ENCODE measurements at places on chromosomes 11 and 22.
A peak's percentile ranks its signal among the peaks of the same experiment; 100 is the strongest.

- DNase-seq, result no peak
Observed at GRCh38 chr11:113979431-113979830, 4.5 kb downstream of the HTR3A start.

DNA sequence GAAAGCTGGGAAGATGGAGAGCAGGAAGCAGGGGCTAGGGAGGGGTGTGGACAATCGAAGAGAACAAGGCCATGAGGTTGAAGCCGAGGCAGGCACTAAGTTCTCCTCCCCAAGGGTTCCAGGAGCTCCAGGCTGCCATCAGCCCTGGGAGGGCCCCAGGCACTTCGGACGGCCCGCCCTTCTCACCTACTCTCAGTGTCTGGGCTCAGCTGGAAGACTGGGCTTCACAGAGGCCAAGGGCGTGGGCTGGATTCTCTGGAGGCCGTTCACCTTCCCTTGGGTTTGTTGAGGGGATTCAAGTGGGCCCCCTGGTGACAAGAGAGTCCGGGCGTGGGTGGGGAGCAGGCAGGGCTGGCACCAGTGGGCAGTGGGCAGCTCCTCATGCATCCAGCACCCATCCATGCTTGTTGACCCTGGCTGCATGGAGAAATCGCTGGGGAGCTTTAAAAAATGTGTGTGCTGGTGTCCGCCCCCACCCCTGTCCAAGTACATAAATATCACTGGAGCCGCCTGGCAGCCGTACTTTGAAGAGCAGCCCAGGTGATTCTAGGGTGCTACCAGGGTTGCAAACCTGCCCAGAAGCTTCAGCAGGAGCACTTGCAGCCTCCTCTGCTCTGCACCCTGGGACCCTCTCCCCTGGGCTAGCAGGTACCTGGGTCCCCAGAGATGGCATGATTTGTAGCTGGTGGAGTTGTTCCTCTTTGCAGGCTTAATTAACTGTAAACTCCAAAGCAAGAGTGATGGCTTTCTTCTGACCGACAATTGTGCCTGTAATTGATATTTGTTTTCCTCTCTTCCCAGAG lies 74.3 kb downstream of the RTL6 start:
- peak; percentile 27 for DNase-seq

DNA sequence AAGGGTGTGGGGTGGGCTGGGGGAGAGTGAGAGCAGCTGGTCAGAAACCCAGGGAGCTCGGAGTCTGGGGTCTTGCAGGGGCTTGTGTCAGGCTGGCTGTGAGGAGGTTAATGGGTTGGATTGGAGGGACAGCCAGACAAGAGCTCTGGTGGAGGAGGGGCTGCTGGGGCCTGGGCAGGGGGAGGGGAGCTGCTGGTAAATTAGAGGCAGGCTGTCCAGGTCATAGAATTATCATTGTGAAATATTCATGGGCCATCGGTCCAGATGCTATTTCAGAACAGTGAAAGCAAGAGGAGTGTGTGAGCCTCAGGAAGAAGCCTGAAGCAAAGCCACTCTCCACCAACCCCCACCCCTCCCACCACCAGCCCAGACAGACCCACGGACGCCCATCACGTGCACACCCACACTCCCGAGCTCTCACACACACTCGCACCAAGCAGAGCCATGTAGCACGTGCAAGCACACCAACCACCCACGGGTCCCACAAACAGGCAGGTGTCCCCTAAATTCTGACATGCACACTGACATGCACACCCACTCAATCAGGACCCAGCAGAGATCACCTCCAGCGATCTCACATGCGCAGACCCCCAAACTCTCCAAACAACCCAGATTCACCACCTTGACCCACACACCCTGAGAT lies 18.8 kb downstream of the RTN4RL2 start:
- no peak for DNase-seq

DNA sequence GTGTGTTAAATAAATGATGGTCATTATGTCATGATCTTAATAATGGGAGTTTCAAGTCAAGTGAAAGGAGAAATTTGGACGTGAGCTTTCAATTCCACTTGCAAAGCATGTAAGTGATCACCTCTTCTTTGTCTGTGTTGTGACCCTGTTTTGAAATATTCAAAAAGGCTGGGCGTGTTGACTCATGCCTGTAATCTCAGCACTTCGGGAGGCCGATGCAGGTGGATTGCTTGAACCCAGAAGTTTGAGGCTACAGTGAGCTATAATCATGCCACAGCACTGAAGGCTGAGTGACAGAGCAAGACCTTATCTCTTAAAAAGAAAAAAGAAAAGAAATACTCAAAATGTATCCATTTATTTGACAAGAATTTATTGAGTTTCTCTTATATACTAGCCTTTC lies 32.9 kb upstream of the EED start:
- DNase-seq, result no peak

- peak; percentile 70 for DNase-seq
Observed at GRCh38 chr11:66861774-66862558, 5.1 kb downstream of the LRFN4 start.

- no peak for DNase-seq
Observed at GRCh38 chr11:75248924-75249256, 8.3 kb downstream of the TPBGL start.

DNA sequence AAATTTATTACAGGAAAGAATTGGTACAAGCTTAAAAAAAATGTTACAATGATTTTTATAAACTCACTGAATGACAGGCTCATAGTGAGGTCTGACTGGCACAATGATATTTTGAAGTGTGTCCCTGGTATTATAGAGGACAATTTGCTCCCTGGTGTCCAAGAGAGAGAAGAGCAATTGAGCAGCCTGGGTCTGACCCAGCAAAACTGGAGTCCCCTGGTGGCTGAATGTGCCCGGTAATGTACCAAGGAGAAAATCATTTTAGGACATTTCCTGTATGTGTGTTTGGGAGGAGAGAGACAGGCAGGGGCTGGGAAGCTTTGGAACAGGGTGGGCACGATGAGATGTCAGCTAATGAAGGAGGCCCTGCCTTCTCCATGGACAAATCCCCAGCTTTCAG lies 125.3 kb downstream of the APOL5 start:
- no peak for DNase-seq

DNA sequence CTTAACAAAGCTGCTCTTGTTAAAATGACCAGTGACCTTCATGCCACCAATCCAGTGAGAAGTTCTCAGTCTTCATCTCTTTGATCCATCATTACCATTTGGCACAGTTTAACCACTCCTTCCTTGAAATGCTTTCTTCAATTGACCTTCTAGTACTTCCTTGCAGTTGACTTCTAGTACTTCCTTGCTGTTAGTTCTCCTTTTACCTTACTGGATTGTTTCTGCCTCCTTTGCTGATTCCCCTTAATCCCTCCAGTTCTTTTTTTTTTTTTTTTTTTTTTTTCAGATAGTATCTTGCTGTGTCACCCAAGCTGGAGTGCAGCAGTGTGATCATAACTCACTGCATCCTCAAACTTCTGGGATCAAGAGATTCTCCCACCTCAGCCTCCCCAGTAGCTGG lies 66.0 kb upstream of the HORMAD2 start:
- no peak for DNase-seq

GRCh38 chr11:19849107-19849789 lies 136.6 kb downstream of the NAV2 start:
- DNase-seq, result no peak

GRCh38 chr11:22432291-22433093 lies 94.3 kb downstream of the SLC17A6 start:
- DNase-seq, result peak; percentile 54

DNA sequence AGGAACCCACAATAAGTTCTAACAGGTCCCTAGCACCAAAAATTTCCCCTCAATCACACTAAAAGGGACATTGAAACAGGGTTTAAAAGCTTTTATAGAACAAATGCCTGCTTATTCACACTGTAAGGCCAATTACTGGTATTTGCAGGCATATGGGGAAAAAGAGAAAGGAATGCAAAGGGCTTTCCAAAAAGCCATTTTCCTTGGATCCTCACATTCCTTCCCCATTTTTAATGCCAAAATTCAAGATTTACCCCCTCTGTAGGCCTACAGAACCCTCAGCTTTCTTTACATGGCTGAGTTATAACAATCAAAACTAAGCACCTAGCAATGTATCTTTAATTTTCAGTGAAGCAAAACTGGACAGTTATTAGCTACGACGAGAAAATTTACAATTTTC lies 102.0 kb downstream of the SBF2 start:
- DNase-seq, result no peak

DNA sequence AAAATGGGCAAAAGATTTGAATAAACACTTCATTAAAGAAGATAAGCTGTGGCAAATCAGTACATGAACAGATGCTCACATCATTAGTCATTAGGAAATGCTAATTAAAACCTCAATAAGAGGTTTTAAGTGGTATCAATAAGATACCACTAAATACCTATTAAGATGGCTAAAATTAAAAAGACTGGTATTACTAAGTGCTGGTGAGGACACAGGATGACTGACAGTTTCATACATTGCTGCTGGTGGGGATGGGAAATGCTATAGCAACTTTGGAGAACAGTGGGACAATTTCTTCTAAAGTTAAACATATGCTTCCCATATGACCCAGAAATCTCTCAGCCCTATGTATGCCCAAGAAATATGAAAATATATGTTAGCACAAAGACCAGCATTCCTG lies 69.2 kb downstream of the COMMD9 start:
- DNase-seq, result no peak

- DNase-seq, result peak; percentile 30
Observed at GRCh38 chr11:8332196-8332595, 68.5 kb upstream of the LMO1 start.

DNA sequence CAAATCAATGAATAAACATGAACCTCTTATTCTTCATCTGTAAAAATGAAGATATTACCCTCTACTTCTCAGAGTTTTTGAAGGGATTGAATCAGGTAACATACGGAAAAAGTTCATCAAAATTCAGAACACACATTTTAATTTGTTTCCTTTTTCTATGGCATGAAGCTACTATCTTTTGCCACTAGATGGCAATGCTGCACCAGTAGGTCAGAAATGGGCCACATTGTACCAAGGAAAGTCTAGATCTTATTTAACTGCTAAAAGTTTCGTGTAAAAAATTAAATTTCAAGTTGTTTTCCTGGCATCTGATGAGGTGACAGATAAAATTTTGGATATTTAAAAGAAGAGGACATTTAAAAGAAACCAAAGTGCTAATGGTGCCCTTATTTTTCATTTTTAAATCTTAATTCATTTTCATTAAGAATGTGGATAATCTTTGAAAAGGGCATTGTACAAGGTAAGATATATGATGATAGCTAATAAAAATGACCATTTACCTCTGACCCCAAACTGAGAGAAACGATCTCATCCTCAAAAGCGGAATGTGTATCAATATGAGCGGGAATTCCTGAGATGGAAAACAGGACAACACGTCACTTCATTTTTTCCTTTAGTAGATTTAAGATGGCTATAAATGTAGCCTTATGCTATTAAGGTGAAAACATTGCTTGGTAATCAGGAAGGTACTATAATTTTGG lies 16.1 kb downstream of the ALKBH8 start:
- no peak for DNase-seq

DNA sequence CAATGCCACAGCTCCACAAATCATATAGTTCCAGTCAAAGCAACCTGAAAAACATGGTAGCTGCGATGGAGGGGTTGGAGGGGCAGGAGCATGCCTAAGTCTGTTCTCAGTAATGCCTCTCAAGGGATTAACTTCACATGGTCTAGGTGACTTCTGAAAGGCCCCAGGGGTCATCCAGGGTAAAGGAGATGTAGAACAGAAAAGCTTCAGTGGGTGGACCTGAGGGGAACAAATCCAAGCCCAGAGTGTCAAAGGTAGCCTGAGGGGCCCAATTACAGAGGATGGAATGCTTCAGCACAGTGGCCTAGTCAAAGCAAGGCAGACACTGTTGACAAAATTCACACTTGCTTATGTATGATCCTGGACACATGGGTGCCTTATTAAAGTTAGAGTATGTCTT lies 23.3 kb downstream of the OR4D9 start:
- no peak for DNase-seq

GRCh38 chr11:104049116-104049515 lies 12.7 kb downstream of the DDI1 start:
- no peak for DNase-seq

DNA sequence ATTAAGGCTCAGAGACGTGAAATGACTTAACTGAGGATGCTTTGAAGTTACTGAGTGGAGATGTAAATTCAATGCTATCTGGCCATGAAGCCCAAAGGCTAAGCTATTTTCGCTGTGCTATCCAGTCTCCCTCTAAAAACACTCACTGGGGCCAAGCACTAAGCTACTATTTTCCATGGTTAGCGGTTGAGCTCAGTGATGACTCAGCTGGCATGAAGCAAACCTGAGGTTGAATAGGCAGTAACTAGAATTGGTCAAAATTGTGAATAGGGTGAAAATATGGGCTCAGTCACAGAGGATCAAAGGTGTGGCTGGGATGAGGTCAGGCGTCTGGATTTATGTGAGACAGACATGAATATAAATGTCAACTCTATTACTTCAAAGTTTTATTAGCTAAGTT lies 564.2 kb upstream of the KIRREL3 start:
- no peak for DNase-seq

DNA sequence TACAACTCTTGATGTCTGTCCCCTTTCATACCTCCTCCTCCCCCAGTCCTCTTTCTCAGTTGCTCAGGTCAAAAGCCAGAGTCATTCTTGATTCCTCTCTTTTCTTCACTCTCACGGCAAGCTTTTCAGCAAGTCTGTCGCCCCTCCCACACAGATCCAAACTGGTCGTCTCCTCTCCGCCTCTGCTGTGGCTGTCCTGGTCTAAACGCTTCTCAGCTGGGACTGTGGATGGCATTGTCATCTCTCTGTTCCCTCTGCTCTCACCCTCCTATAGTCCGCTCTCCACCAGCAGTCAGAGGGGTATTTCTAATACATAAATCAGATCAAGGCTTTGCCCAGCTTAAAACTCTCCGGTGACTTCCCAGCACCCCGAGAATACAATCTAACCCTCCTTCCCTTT lies 46.8 kb upstream of the SPATA19 start:
- DNase-seq, result no peak

- no peak for DNase-seq
Observed at GRCh38 chr22:34986523-34986922, 79.4 kb upstream of the ISX start.

DNA sequence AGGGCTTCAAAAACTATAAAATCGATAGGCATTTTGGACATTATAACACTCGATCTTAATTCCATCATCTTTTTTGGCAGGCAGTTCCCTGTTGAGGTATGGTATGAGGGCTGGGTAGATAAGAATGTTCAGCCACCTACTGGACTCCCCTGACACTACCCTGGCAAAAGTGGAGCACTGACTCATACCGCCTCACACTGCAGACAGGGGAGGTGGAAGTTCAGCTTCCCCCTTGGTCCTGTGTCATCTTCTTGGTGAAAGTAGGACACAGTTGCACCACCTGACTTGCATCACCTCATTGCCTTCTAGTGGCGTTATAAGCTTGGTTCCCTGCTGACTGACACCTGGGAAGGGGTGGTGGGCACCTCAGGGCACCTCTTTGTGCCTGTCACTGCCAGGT lies 30.4 kb downstream of the PAAF1 start:
- peak; percentile 21 for DNase-seq

DNA sequence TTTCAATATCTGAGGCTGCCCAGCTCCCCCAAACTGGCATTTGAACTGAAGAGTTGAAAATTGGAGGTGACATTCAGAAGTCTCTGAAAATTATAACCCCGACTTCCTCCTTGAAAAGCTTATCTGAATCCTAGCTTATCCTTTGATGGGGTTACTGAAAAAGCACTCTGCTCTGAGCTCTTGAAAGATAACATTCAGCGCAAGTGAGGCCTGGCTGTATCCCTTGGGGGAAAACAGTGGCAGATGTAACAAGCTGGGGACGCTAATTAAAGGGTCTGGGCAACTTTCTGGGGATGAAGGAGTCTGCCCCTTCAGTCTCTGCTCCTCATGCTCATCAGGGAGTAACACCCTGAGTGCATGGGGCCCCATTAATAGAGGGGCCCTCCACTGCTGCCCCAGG lies 402.0 kb upstream of the CADM1 start:
- DNase-seq, result no peak

GRCh38 chr11:13278609-13279486 lies 1.3 kb downstream of the BMAL1 start:
- DNase-seq, result no peak

All from upper lobe of left lung (tissue), 6 donors.